ENCODE measurements at places on chromosomes 1 and 21.

DNA sequence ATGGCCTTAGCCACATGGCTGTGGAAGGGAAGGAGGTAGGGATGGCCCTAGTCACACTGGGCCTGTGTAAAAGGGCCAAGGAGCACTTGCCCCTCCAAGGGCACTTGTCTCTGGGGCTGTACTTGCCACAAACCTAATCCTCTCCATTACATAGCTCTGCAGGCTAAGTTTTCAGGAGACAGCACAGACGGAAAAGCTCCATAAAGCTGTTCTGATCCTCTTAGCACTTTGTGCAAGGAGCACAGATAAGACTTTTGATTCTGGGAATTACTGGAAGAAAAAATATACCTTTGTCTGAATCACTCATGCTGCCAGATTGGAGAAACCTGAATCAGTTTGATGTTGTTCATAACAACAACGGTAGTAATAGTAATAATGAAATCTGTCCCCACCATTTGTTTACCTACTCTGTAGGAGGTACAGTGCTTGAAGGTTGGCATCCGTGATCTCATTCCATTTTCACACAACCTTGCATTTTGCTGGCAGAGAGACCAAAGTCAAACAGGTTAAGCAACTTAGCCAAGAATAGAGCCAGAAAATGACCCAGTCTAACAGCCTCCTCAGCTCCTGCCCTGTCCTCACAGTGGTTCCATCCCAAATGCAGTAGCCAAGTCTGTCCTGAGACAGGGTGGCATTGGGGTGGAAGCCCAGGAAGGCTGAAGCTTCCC, 207.1 kb downstream of the ROR1 start:
- no peak for DNase-seq

DNA sequence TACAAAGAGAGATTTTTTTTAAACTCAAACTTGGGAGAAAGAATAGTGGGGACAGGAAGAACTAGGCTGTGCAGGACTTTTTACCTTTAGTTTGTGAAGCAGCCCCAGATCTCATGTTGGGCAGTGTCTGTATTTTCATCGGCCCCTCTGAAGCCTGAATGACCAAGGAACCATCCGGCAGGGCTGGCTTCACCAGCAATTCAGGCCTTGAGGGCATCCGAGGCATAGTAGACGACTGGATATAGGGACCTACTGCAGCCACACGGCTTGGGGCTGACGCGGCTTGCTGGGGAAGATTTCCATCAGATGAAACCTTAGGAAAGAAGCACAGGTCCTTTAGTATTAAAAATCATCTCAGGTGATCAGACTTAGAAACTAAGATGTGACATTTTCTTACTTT, 43.7 kb downstream of the TP53BP2 start:
- DNase-seq, result peak; percentile 46

DNA sequence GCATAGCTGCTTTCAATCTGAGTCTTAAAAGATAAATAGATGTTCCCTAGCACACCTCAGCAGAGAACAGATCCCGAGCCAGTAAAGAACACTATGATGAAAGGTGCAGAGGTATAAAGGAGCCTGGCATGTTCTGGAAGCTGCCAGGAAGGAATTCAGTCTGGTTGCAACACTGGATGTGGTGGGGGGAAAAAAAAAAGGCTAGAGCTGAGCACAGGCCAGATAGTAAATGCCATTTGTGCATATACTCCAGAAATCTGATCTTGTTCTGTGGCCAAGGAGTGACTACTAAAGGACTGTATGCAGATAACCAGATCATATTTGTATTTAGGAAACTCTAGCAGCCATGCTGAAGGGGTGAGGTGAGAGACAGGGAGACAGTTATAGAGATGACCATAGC, 240.3 kb downstream of the VAV3 start:
- DNase-seq, result no peak

- no peak for DNase-seq
Observed at GRCh38 chr1:46672696-46673095, 1.0 kb downstream of the TEX38 start.

DNA sequence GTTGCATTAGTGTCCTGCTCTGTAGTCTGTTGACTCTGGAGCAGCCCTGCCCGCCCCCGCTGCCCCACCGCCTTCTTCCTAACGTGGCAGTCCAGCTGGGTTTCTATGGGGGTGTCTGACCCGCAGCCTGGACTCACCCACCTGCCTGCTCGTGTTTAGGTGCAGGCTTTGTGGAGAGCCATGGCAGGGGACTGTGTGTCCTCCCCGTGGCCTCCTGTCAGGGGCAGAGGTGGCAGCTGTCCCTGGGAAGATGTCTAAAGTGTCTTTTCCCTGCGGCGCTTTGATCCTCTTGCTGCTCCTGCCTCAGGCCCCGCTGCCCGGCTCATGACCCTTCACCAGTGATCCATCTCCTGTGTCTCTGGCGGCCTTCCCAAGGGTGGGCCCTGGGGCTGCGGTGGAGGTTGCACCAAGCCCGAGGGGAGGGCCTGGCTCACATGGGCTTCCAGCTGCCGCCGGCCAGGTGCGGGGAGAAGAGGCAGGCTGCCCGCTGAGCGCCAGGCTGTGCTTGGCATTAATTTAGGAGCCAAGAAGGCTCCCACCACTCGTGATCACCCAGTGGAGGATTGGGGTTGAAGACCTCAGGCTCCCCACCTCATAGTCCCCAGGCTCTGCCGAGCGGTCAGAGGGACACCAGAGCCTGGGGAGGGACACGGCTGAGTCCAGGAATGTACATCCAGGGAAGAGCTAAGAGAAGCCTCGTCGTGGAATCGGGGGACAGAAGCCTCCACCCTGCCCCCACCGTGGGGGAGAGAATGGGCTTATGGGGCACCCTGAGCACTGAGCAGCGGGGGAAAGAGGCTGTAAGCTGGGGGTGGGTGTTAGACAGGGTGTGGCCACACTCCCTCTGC, 44.1 kb downstream of the COL18A1 start:
- DNase-seq, result no peak

- no peak for DNase-seq
Observed at GRCh38 chr1:108961198-108961597, 2.1 kb downstream of the CLCC1 start.

- no peak for DNase-seq
Observed at GRCh38 chr1:230728710-230729392, 14.9 kb upstream of the AGT start.

- DNase-seq, result no peak
Observed at GRCh38 chr1:190738317-190738716, 260.7 kb upstream of the BRINP3 start.

GRCh38 chr1:109864930-109865612, 45.6 kb upstream of the CSF1 start:
- DNase-seq, result no peak

DNA sequence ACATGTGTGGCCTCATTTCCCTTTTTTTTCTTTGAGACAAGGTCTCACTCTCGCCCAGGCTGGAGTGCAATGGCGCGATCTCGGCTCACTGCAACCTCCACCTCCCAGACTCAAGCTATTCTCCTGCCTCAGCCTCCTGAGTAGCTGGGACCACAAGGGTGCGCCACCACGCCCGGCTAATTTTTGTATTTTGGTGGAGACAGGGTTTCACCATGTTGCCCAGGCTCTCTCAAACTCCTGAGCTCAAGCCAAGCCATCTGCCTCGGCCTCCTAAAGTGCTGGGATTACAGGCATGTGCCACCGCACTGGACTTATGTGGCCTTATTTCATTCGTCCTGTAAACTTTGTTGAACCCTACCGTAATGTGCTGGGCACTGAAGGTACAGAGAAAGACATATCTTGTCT, 569 bp upstream of the WARS2 start:
- no peak for DNase-seq

GRCh38 chr1:160724465-160725242, 13.0 kb upstream of the CD48 start:
- DNase-seq, result no peak

GRCh38 chr1:187928288-187928687, 1099.5 kb downstream of the PLA2G4A start:
- DNase-seq, result no peak

DNA sequence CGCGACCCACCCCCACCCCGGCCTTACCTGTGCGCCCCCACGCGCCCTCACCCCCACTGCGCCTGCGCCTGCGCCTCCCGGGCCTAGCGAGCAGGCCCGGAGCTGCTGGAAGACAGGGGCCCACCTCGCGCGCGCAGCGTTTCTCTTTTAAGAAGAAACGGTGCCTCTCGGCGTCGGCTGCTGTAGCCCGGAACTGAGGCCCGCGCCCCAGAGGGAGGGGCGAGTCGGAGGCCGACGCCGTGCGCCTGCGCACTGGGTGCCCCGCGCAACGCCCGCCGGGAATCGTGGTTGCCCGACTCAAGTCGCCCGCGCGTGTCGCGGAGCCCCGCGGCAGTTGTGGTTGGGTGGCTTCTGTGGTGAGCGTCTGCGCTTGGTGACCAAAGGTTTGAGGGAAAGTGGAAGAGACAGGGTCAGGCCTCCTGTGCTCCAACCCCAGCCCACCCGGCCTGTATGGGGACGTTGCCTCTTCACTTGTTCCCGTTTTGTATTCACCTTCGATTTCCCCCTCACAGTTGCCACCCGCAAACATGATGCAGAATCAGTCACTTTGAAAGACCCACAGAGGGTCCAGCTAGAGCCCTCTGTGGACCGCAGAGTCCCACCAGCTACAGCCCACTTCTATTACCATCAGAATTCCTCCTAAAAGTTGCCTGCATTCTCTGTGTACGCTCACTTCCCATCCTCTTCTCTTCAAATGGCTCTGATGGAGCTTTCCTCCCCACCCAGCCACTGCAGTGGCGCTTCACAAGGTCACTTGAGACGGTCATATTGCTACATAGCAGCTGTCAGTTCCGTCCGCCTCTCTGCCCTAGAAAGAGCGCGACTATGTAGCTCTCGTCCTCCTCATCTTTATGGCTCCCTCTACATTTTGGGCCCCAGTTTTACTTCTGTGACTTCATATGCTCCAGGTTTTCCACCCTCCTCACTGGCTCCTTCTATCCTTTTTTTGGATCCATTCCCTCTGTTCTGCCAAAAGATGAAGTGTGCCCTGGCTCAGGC, at the start of gene ZNF692:
Gene ZNF692 (minus strand): TSS at position 195 of the 999 bp plus-strand sequence. CDS start 776 bp downstream, outside the sequence.
- DNase-seq, result peak; percentile 80

DNA sequence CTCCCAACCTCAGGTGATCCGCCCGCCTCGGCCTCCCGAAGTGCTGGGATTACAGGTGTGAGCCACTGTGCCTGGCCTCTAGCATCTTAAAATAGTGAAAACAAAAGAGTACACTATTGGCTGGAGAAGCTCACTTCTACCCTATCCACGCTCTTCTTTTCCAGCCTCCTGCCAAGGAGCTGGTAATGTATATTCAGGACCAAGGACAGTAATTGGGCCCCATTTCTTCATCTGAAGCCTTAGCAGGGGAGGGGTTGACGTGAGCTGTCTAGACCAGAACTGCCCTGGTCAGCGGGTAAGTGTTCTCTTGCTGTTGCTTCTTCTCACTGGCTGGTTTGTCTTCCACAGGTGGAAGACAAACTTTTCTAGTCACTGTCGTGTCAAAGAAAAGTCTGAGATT, 70.2 kb downstream of the DNM3 start:
- no peak for DNase-seq

DNA sequence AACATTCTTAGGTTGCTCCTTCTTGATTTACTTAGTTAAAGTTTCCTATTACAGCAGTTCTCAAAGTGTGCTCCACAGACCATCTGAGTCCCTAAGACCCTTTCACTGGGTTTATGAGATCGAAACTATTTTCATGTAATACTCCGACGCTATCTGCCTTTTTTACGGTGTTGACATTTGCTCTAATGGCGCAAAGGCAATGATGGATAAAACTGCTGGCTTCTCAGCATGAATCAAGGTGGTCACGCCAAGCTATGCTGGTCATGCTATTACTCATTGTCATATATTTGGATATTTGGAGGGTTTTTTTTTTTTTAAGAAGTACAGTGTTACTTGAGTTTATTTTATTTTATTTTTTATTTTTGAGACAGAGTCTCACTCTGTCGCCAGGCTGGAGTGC, 235.1 kb downstream of the KIF26B start:
- DNase-seq, result no peak

DNA sequence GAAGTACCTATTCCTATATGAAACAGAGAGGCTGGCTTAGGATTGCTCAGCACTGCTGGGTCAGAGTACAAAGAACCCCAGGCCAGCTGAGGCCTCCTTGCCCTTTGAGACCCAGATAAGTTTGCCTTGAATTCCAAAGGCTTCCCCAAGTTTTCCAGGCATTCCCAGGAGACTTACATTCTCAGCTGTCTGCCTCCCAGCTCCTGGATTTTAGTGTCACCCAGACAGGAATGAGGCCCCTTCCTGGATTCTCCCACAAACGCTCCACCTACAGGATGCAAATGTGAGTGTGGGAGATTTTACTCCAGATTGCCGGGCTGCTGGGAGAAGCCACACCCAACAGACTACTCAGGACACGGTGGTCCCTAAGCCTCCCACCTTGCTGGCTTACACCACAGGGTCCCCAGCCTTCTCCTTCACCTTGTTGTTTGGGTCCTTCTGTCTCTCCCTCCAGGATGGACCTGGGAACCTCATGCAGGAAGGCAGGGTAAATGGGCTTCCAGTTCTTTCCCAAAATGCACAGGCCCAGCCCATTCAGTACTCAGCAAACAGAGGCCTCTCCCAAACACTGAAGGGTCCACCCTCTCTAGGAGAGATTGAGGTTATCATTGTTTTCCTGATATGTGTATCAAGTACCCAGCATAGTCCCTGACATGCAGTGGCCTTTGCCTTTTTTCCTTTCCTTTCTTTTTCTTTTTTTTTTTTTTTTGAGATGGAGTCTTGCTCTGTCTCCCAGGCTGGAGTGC, 10.6 kb downstream of the RHBG start:
- DNase-seq, result no peak

All from hypothalamus (tissue), 51 donors.